ENCODE measurements at places on chromosomes 1 and 21.
A peak's percentile ranks its signal among the peaks of the same experiment; 100 is the strongest.

DNA sequence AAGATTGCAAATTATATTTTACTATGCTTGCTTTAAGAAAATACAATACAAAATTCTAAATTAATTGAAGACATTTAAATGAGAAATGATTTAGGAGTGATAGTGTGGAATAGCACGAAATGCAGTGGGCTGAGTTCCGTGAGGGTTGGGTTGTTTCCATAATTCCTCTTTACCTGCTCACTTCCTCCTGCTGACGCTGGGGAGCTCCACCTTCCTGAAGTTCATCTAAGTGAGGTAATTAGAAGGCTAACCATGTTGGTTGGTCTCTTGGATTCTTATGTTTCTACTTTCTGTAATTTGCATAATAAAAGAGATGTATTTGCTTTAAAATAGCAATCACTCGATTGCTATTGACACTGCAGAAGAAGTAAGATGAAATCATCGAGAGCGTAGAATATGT lies 4.7 kb downstream of the OR14I1 start:
- no peak for DNase-seq

DNA sequence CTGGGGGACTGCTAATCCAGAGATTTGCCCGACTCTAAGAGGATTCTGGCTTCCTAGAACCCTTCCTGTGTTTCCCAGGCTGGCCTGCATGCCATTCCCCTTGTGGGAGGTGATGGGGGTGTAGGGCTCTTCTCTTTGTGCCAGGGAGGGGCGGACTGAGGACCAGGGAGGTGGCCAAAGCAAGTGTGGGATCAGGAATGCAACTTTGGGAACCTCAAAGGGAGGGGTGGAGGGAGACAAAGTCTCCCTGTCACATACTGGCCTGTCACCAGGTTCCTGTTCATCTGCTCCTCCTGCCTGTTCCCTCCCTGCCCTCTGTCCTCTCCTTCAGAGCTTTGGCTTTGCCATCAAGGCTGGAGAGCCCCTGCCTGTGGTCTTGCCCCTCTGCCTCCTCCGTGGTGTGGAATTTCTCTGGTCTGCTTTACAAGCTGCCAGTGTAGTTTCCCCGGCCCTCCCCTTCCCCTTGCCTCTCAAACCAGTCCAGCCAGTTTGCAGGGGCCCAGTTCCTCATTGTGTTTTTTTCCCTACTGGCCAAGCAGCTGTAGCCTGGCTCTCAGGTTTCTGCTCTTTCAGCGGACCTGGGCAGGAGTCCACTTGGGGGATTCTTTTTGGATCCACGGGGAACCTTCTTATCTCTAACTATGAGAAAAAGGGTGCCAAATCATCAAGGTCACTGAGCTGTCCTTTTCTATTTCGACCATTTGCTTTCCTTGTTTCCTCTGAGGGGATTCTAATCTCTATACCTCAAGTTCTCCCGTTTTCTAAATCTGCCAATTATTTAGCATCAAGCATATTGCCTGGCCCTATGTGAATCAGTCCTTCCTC lies 1.8 kb downstream of the CGN start:
- DNase-seq = no peak

GRCh38 chr1:179164494-179164893 lies 65.0 kb downstream of the ABL2 start:
- no peak for DNase-seq

DNA sequence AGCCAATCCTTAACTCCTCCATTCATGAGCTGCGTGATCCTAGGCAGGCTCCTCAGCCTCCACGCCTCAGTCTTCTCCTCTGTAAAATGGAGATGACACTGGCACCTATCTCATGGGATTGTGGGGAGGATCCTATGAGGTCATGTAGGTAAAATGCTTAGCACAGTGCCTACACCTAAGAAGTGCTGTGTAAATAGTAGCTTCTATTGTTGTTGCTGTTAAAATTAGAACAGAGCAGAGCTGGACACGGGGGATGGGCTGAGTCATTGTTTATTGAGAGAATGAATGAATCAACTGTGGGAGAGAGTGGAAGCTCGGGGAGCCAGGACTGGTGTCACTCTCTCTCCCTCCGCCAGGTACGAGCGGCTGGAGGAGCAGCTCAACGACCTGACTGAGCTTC lies 43.0 kb downstream of the TMCC2 start:
- DNase-seq = no peak

DNA sequence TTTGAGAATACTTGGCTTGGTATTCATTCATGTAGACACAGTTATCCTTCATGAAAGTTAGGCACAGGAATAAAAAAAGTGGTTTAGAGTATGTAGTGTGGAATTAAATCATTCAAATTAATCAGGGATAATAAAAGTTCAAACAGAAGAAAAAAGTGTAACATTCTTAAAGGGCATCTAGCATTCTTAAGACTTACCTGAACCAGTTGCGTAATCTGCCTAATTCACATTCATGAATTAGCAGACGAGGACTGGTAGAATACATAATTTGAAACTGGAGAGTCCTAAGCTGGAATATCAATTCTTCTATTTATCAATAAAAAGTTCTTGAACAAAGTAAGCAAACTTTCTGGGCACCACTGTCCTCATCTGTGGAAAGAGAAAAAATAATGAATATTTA lies 157.0 kb upstream of the DEPDC1 start:
- DNase-seq = no peak

GRCh38 chr1:101281751-101282150 lies 44.9 kb downstream of the S1PR1 start:
- no peak for DNase-seq

GRCh38 chr1:3032371-3033039 lies 11.2 kb downstream of the ACTRT2 start:
- DNase-seq = peak; percentile 59

DNA sequence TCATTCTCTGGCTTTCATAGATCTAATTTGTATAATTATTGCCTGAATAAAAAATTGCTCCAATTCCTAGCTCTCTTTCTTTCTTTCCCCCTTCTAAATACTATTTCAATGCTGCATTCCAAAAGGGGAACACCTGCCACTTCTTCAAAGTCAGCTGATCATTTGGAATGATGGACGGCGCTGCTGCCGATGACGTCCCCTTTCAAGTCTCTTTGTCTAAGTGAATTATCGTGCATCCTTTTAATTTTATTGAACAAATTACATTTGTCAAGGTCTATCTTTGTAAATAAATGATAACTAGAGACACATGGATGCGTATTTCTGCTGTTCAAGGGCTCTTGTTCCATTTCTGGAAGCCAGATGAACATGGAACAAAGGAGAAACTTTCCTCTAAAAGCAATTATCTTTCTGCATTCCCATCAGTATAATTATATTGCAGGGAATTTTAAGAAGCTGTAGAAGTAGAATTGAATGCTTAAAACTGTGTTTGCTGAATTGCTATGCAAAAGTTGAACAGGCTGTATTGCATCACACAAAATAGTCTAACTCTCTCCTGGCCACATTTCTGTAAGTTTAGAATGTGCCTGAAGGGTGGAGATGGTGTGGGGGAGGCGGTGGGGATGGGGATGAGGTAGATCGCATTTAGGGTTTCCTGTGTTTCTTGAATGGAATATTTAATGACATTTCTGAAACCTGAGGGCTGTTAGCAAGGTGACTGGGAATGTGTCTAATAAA lies 191.9 kb upstream of the LMO4 start:
- DNase-seq = no peak

- no peak for DNase-seq
These were observed 2.4 kb upstream of the ZRANB2 start for GRCh38 chr1:71083271-71083670.

- DNase-seq = no peak
These were observed 16.5 kb downstream of the MIA3 start for GRCh38 chr1:222634180-222635013.

- peak; percentile 85 for DNase-seq
These were observed 16.6 kb upstream of the RNF19B start for GRCh38 chr1:32981003-32981901.

- peak; percentile 27 for DNase-seq
These were observed 13.9 kb upstream of the C2CD2 start for GRCh38 chr21:41967708-41968107.

GRCh38 chr1:66315671-66316070 lies 218.3 kb upstream of the SGIP1 start:
- DNase-seq = no peak

- no peak for DNase-seq
These were observed 1.7 kb downstream of the EGLN1 start for GRCh38 chr1:231420299-231420958.

GRCh38 chr1:189821833-189822232 lies 655.8 kb downstream of the BRINP3 start:
- DNase-seq = no peak

DNA sequence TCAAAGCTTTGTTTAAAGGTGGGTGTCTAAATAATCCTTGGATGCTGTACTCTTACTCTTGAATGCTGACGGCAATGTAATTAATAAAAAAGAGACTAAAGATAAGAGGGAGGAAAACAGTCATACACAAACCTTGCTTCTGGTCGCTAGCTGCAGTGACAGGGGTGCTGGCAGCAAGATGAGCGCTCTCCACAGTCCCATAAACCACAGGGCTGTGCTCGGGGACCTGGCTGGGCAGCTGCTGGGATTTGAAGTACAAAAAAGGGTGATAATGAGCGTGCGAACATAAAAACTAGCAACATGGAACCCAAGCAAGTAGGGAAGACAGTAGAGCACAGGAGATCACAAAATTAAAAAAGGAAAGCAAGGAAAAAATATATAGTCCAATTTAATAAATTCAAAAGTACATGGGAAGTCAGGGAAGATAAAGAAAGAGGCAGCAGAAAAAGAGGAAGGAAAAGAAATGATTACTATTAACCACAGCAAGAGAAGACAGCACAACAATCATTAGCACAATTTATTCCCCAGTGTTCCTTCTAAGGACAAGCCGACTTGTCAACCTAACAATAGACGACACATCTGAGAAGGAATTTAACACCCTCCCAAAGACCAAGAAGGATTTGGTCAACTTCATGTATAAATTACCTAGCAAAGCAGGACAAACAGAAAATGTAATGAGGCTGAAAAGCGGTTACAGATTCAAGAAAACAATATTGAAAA lies 162.9 kb upstream of the HP1BP3 start:
- no peak for DNase-seq

- no peak for DNase-seq
These were observed 4.2 kb downstream of the RD3 start for GRCh38 chr1:211487672-211488208.

DNA sequence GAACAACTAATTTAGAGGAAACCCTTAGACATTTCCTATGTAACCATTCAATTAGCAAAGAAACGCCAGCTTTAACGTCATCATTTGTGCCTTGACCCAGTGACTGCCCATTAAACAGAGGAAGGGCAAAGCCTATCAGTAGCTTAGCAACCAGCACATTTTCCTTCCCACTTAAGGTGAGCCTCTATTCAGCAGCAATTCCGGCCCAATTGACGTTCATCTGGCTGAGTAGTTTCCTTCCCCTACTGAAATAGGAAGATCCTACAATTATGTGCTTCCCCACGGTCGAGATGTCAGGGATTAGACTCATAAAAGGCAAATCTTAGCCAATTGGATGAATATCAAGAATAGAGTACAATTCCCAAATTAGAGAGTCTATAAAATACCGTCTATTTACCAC lies 482.1 kb upstream of the ADAMTS5 start:
- DNase-seq = no peak

- no peak for DNase-seq
These were observed 20.1 kb downstream of the SLAMF1 start for GRCh38 chr1:160626509-160627342.

DNA sequence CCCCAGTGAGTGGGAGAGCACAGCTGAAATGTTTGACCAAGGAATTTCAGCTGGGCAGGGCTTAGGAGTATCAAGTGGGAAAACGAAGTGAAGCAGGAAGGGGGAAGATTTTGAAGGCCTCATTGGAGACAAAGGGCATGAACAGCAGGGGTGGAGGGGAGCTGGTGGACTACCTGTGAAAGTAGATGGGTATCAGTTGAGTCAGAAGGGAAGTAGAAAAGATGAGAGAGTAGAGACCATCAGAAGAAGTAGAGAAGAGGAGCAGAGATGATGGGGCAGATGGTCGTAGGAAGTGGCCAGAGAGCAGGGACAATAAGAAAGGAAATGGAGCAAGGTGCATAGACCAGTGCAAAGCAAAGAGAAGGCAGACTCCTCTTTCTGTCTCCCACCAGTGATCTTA lies 189.0 kb upstream of the RUNX1 start:
- DNase-seq = no peak

GRCh38 chr1:42316292-42316691 lies 18.7 kb downstream of the FOXJ3 start:
- no peak for DNase-seq

GRCh38 chr1:107879346-107879745 lies 85.6 kb downstream of the VAV3 start:
- DNase-seq = no peak

DNA sequence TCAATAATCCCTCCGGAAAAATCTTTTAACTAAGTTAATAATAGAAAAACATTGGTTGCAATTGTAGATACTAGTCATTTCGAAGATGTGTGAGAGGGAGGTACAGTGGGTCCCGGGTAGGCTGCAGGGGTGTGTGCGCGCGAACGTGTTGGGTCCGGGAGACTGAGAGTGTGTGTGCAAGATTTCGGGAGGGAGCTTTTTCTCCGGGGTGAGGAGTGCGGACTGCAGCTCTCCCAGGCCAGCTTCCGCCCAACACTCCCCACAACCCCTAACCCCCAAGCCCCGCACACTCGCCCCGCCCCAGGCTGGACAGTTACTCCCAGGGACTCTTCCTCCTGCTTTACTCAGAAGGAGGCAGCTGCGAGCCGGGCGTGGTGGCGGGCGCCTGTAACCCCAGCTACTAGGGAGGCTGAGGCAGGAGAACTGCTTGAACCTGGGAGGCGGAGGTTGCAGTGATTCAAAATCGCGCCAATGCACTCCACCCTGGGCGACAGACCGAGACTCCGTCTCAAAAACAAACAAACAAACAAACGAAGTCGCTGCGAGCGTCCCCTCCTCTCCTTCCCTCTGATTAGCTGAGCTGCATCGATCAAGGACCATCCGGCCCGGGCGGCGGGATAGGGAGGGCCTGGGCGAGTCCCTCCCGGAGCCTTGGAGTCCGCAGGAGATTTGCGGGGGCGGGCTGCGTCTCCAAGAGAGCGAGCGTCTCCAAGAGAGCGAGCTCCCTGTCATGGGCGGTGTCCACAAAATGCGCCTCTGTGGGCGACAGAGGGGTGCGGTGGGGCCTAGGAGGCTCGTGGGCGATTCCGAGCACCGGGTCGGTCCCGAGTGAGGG lies 28.3 kb upstream of the PPM1J start:
- DNase-seq = no peak

- no peak for DNase-seq
These were observed 1.5 kb downstream of the APOBEC4 start for GRCh38 chr1:183651612-183652011.

Measured in activated effector memory CD4-positive, alpha-beta T cell treated with anti-CD3 and anti-CD28 coated beads, Interleukin-2, amount 50 U/mL, for 16 hours (primary cell).